ENCODE measurements at places on chromosomes 2 and 18. TPM values are rescaled to one million over a fixed set of nuclear protein-coding genes. Genes with fewer than 3 reads are reported as not detected.

OXER1 gene
- not detected for total RNA-seq

PUM2 gene
- total RNA-seq = 99.3 TPM

NT5DC4 gene
- total RNA-seq = 6.1 TPM

GAREM1 gene
- 10.2 TPM for total RNA-seq

DNA sequence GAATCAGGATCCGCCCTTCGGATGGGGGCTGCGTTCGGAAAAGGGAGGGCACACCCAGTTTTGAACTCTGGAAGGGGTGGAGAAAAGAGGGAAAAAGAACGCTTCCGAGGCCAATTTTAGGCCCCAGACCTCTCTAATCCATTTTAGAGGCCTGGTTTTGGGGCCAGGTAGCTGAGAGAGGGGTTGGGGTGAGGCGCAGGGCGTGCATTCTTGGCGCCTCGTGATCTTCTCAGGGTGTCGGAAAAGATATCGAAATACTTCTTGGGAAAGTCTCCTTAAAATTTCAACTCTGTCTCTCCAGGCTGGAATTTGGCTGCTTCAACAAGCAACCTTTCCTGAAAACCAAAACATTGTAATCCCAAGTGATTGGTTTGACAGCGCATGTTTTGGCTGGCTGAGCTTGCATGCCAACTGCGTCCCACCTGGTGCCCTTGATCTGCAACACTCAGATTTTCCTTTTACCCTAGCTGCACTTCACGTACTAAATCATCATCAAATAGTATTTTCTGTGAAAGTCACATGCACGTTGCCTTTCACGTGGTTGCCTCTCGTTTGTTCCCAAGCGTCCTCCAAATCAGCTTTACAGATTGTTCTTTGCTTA is 864 bp upstream of the XPO1 start:
- no peak for DNase-seq

DNA sequence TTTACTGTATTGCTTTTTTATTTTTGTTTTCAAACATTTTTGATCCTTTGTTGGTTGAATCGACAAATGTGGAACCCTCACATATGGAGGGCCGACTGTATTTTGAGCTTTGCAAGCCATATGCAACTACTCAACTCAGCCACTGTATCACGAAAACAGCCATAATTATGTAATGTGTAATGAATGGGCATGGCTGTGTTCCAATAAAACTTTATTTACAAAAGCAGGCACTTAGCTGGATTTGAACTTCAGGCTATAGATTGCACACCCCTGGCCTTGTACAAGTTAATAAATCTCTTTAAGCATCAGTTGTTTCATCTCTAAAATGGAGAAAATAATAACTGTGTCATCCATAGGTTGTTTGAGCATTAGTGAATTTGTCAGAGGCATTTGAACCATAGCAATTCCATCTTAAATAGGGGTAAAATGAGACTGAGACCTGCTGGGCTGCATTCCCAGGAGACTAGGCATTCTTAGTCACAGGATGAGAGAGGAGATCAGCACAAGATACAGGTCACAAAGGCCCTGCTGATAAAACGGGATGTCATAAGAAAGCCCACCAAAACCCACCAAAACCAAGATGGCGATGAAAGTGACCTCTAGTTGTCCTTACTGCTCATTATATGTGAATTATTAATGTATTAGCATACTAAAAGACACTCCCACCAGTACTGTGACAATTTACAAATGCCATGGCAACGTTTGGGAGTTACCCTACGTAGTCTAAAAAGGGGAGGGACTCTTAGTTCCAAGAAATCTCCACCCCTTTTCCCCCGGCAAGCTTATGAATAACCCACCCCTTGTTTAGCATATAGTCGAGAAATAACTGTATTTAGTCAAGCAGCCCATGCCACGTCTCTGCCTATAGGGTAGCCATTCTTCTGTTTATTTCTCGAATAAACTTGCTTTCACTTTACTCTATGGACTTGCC is 13.7 kb upstream of the LTBP1 start:
- no peak for DNase-seq

- no peak for DNase-seq
These were observed 45.9 kb downstream of the THUMPD2 start for GRCh38 chr2:39733070-39733674.

GRCh38 chr2:17069564-17069963 is 403.9 kb upstream of the CYRIA start:
- no peak for DNase-seq

DNA sequence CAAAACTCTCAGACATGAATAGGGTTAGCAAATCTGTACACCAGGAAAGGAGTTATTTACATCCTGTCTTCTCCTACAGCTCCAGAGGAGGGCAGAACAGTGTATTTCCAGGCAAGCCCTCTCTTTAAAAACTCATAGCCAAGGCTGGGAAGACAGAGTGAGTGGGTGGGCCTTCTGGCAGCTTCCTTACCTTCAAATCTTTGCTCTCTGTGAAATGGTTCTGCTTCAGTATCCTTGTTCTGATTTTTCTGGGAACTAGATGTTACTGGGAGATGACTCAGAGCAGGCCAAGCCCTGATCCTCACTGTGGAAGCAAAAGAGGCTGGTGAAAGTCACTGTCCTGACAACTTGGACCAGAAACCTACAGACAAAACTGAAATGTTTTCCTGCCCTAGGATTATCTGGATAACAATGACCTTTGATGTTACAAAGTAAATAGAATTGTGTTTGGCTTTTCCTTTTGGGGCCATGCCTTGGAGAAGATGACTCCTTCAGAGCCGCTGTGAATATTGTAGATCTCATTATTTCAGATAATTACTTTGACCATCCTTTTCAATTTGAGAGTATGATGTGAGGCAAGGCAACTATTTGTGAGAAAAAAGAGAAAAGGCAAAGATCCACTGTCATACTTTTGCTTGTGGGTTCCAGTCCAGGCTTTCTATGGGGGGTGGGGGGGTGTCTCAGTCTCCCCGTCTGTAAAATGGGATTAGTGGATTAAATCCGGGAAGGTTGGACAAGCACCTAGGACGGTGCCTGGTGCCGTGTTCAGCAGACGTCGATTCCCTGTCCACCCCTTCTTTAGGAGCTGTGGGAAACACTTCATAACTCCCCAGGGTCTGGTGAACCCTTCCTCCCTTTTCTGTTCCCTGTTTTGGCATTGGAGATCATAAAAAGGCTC is 644 bp upstream of the QPCT start:
- DNase-seq = no peak

DNA sequence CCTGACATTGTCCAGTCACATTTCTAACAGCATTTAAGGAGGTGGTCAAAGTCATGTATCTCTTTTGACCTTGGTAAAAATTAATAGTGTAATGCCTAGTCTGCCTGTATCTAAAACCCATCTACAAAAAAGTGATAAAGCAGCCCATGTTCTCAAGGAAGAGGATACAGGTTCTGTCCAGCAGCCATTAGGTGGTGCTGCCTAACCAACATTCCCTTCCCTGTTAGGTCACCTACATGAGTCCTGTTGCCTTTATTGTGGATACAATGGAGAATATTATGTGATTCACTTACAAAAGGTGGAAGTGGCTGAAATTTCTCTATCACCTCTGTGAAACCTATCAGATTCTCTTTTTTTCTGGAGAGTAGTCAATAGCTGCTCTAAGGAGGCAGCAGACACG is 52.5 kb downstream of the AQP4 start:
- no peak for DNase-seq

DNA sequence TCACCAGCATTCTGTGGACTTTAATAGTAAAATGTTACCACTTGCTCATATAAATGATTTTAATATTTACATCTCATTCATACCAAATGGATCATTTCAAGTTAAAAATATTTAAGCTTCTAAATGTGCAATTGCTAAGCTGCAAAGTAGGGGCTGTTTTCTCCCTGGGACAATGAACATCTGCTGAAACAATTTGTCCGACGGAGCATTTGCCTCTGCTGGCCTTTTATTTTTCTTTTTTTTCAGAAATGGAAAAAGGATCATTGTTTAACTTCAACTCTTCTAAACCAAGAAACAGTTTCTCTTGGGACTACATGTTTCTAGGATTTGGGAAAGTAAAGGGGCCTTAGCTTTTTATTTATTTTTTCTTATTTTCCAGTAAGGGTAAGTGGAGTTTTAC is 43.8 kb upstream of the ITPRID2 start:
- DNase-seq = no peak

GRCh38 chr2:33673937-33674336 is 74.8 kb upstream of the FAM98A start:
- DNase-seq = no peak

- DNase-seq = no peak
These were observed 127.0 kb upstream of the COL5A2 start for GRCh38 chr2:189306525-189306924.

DNA sequence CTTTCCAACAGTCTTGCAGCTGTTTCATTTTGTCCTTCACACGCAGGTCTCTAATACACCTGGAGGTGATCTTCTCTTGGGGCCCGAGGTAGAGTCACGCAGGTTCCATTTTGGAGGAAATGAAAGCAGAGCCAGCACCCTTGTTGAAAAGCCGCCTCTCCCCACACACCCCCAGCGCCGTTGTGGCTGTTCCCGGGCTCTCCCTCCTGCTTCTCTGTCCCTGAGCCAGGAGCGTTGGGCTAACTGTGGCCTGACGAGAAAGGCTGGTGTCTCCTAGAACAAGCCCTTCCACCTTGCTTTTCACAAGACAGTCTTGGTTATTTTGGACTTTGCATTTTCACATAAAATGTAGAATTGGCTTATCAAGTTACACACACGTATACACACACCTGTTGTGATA is 16.3 kb downstream of the SNED1 start:
- no peak for DNase-seq

DNA sequence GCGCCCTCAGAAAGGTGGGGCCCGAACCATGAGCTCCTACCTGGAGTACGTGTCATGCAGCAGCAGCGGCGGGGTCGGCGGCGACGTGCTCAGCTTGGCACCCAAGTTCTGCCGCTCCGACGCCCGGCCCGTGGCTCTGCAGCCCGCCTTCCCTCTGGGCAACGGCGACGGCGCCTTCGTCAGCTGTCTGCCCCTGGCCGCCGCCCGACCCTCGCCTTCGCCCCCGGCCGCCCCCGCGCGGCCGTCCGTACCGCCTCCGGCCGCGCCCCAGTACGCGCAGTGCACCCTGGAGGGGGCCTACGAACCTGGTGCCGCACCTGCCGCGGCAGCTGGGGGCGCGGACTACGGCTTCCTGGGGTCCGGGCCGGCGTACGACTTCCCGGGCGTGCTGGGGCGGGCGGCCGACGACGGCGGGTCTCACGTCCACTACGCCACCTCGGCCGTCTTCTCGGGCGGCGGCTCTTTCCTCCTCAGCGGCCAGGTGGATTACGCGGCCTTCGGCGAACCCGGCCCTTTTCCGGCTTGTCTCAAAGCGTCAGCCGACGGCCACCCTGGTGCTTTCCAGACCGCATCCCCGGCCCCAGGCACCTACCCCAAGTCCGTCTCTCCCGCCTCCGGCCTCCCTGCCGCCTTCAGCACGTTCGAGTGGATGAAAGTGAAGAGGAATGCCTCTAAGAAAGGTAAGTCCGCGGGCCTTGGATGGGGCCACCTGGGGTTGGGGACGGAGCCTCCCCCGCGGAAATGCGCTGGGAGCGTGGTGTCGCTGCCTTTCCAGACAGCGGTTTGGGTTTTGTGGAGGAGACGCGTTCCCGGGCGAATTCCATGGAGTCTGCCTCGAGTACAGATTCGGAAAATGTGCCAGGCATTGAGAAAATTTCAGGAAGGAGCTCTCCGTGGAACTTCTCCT is 559 bp downstream of the HOXD1 start:
- DNase-seq = no peak

- no peak for DNase-seq
These were observed 20.1 kb downstream of the CYB5A start for GRCh38 chr18:74271635-74272034.

DNA sequence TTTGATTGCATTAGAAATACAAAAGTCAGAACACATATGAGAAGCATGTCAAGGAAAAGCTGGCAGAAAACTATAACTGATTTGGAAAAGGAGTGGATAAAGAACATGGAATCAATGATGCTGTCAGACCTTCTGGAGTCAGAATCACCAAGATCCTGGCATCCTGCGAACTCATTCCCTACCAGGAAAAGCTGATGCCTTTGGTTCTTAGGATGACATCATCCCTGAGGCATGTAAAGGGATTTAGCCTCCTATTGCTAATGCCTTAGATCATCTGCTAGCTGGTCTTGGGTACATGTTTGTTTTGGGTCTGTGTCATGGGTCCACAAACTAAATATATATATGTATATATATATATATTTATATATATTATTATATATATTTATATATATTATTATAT is 680.7 kb downstream of the EPHA4 start:
- peak; percentile 64 for DNase-seq

DNA sequence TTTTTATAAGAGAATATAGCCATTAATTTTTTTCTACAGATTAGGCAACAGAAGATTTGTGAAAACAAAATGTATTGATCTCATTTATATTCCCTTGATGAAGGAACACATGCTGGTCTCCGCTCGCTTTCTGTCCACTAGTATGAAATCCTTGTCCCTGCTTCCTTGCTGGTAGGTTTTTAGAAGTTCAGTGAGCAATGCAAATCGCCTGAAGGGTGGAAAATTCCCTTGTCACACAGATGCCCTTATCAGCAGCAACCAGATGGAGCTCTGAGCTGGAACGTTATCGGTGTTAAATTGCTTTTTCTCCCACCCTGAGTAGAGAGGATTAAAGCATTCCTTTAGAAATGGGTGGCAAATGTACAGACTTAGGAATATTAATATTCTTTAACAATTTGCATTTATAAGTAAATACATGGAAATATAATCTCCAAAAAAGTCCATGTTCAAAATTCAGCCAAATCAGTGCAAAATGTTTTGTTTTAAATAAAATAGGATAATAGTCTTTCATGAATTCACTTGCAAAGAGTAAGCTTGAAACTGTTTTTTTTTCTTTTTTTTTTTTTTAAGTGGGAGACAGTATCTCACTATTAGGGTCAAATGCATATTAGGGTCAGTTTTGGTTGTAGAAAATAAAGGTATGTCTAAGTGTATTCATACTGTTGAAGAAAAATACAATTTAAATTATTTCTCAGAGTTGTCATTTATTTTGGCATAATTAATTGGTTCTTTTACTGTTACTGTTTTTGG is 164.0 kb upstream of the MYO3B start:
- no peak for DNase-seq

DNA sequence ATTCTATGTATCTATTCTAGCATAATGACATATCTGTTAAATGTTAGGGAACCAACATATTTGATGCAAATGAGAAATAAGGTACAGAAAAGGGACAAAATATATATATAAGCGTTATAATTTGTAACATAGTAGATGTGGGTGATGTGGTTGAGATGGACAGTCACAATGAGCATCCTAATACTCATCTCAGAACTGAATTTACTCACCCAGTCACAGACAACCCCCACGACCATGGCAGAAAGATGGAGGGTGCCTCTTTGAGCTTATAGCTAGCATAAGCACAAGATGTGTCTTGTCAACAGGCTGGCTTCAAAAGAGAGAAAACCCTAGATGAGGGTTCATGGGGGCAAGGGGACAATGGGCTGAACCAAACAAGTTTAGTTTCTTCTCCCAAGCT is 9.1 kb upstream of the DSG3 start:
- DNase-seq = no peak

- DNase-seq = no peak
These were observed 99.6 kb downstream of the ZFP36L2 start for GRCh38 chr2:43126817-43127207.

GRCh38 chr2:188869550-188869949 is 104.6 kb upstream of the COL3A1 start:
- no peak for DNase-seq

GRCh38 chr2:178579006-178579405 is 98.7 kb downstream of the PLEKHA3 start:
- DNase-seq = no peak

Data from PC-9 (cell line).